Mesothelial cell of epicardium (in vitro differentiated cells): ENCODE measurements at places on chromosomes 12 and 14.

GRCh38 chr12:28021704-28022103 lies 49.2 kb upstream of the PTHLH start:
- peaks cover 11% of the 10 kb centered on the region for H3K4me1 ChIP-seq
- no peak overlapping the region for H3K27ac ChIP-seq
- no peaks in the 10 kb centered on the region for H3K36me3 ChIP-seq
- no peak for DNase-seq

GRCh38 chr12:99170461-99170860 lies 477.1 kb upstream of the GARIN6 start:
- H3K36me3 ChIP-seq, result no peaks in the 10 kb centered on the region
- no peak overlapping the region for H3K4me3 ChIP-seq
- DNase-seq, result no peak
- no peak overlapping the region for H3K27ac ChIP-seq
- H3K27me3 ChIP-seq, result peaks cover 13% of the 10 kb centered on the region

GRCh38 chr12:97292588-97292987 lies 170.0 kb upstream of the RMST start:
- H3K27me3 ChIP-seq, result no peaks in the 10 kb centered on the region
- H3K4me1 ChIP-seq, result no peaks in the 10 kb centered on the region
- no peak overlapping the region for H3K27ac ChIP-seq
- no peak for DNase-seq

DNA sequence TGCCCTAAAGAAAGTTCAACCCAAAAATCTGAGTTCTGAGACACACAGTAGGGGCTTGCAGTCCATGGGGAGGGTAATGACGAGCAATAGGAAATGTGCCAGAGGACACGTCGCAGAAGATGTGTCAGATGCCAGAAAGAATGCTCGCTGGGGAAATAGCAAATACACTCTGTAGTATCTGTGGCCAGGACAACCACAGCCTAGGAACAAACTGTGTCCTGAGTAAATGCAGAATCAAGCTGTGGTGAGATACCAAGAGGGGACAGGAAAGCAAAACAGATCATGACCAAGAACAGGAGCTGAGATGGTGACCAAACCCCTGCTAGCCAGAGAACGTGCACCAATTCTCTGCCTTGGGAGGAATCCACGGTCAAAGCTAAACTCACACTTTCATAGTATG lies 9.1 kb downstream of the CRACR2A start:
- no peak overlapping the region for H3K27ac ChIP-seq
- no peaks in the 10 kb centered on the region for H3K4me1 ChIP-seq
- no peak overlapping the region for H3K4me3 ChIP-seq
- no peak for DNase-seq
- peaks cover 7% of the 10 kb centered on the region for H3K27me3 ChIP-seq

DNA sequence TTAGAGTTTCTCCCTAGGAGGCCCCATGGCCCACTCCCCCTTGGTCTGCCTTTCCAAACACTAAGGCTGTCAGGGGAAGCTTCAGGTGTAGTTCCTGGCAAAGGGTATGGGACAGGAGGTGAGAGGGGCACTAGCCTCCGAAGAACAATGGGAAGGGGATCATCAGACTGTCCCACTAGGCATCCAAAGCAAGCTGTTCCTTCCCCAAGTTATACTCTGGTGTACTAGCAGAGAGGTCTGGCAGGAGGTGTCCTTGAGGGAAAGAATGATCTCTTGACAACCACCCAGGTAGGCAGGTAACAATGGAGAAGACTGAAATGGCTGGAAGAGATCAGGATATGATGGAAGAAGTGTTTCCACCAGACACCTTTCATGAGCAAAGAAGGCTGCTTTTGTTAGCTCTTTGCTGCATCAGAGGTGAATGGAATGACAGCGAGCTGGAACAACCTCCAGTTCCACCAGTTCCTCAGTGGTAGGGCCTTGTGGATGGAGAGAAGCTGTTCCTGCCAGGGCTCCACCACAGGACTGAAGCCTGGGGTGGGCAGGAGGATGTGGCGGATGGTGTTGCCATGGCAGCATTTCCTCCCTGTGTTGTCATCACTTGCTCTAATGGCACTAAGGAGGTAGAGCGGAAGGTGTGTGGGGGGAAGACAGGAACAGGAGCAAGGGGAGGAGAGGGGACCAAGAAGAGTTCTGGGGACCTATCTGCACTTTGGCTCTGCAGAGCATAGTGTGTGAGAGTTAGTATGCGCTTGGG lies 2.3 kb upstream of the AGAP2 start:
- H3K27me3 ChIP-seq, result peaks cover 66% of the 10 kb centered on the region
- H3K4me1 ChIP-seq, result peaks cover 25% of the 10 kb centered on the region
- H3K27ac ChIP-seq, result no peak overlapping the region
- H3K36me3 ChIP-seq, result no peaks in the 10 kb centered on the region
- H3K4me3 ChIP-seq, result no peak overlapping the region
